ENCODE measurements at places on chromosomes 7 and 10. TPM values are rescaled to one million over a fixed set of nuclear protein-coding genes. Genes with fewer than 3 reads are reported as not detected.

DNA sequence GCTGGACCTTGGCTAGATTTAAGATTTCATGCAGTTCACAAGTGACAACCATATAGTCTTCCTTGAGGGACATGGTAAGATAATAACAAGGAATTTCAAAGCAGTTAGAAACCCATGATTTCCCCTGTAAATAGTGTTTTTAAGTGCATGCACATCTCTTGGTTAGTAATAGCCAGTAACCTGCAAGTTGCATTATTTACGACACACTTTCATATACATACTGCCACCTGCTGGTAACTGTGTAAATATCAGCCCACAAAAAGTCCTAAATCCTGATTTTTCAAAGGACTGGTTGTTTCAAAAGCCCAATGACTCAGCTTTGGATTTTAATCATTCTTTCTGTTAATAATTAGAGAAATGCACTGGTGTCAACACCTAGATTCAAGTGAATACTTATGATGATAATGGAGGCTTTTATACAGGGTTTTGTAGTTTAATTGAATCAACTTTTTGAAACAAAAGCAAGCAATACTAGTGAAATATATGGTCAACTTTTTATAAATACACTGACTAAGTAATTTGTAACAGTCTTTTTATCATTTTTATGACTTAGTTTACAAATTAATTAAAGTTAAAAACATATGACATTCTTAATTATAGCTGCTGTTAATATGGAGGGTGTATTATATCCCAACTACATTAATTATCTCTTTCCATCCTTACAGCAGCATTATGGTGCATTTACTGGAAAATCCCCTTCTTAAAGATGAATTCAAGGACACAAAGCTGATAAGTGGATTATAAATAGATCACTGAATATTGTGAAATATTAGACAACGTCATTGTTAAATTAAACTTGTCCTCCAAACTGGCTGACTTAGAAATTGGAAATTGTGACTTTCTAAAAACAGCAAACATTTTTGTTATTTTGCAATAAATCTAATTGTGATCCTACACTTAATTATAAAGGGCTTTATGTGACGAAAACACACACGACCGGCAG lies 367.7 kb upstream of the SEMA3D start:
- DNase-seq = peak; percentile 48

GRCh38 chr10:90318659-90319058 lies 539.2 kb downstream of the HTR7 start:
- no peak for DNase-seq

LRRC27 gene
- total RNA-seq = 4.3 TPM

- DNase-seq = no peak
Observed at GRCh38 chr7:90858546-90858945, 262.4 kb downstream of the CDK14 start.

GRCh38 chr7:95545007-95545615 lies 51.2 kb downstream of the PDK4 start:
- DNase-seq = peak; percentile 64

TDRD1 gene
- not detected for total RNA-seq

RBM20 gene
- total RNA-seq = 0.36 TPM

DNA sequence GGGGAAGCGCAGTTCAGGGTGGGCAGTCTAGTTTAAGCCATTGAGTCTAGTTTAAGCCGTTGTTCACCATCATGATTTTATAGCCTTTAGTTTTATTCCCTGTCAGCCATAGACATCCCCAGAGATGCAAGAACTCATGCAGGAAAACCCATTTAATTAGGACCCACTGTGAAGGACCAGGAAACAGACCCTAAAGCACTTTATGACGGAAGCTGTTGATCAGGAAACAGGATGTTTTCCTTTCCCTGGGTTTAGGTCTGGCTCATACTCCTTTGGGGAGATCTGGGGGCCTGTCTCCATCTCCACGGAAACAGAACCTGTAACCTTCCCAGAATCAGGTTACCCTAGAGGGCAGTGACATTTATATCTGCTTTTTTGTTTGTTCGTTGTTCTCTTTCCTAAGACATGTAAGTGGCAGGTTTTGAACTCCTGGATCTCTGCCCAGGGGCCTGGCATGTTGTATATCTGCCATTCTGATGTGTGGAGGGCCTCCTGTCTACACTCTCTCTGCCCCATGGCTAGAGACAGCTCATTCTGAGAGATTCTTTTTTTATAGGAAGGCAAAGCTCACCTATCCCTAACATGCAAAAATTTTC lies 657.2 kb upstream of the GALNT17 start:
- no peak for DNase-seq

- DNase-seq = no peak
Observed at GRCh38 chr10:95604630-95605029, 43.5 kb upstream of the SORBS1 start.

GRCh38 chr7:112556633-112557032 lies 75.8 kb downstream of the LSMEM1 start:
- peak; percentile 15 for DNase-seq

ZEB1 gene
- total RNA-seq = 99.4 TPM

NPC1L1 gene
- total RNA-seq = not detected

DNA sequence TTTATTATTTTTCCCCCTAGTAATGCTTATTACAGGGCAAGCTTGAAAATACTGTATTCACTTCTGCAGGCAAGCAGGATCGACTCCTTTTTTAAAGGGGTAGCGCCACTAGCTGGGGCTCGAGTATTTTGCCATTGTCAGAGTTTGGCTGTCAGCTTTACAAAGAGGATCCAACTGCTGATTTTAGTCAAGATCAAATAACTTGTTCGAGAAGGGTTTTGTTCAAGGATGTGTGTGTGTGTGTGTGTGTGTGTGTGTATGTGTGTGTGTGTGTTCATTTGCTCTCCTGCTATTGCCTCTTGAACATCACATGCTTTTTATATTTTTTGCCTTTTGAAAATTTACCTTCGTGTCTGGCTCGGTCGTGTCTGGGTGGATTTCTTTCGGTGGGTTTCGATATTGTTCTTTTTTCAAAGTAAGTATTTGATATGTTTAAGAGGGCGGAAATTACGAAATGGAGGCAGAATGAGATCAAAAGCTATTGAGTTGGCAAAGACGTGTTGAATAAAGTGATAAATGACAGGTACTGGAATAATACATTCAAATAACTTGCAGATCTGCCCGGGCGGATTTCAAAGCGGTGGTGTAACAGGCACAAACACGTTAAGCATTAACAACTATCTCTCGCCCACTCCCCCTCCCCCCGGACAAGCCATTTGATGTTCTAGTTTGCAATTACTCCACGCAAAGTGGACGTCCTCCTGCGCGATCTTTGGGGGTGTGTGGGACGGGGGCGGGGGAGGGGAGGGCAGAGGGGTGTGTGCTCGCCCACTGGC lies 1.1 kb downstream of the ARID5B start:
- DNase-seq = peak; percentile 56

AKR1D1 gene
- not detected for total RNA-seq

DNA sequence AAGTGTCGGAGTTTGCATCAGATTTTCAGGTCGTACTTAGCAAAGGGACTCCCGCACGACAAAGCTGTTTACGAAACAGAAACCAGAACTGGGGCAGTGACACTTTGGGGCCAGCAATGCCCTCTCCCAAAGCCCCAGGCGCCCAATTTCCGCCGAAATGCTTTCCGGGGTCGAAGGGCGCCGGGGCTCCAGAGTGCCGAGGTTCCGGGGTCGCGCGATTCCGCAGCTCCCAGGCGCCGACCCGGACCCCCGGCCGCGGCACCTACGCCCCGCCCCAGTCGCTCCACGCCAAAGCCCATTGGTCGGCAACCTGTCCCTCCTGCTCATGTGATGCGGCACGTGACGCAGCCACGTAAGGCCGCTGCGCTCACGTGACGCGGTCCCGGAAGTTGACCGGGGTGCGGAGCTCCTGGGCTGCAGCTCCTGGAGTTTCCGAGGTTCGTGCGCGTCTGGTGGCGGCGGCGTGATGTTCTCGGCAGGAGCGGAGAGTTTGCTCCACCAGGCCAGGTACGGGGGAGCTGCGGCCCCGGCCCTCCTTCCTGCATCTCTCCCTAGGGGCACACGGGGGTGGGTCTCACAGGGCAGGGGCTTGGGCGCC lies at the start of gene AP5Z1:
AP5Z1 (plus strand) TSS at position 374 of the 598 bp plus-strand sequence; CDS start at position 467, 93 bp downstream.
- peak; percentile 97 for DNase-seq

GRCh38 chr7:113060100-113060499 lies 26.5 kb downstream of the GPR85 start:
- no peak for DNase-seq

DNA sequence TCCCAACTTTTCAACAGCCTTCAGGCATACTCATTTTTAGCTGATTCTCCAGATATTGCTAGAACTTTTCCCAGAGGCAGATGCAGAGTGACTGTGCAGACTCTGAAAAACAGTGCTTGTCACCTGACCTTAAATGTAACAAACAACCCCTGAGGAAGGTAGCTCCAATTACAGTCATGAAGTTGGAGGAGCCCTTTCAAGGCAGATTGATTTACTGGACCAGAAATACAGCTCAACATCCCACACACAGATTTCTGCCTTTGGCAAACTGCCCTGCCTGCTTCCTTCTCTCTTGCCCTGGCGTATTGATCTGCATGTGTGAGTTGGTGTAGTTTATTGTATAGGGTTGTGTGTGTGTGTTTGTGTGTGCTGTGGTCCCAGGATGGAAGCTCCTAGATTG lies 38.5 kb downstream of the PYROXD2 start:
- DNase-seq = no peak

ZKSCAN1 gene
- total RNA-seq = 10.2 TPM

MYO1G gene
- not detected for total RNA-seq
